ENCODE measurements at places on chromosomes 16 and 17. TPM values are rescaled to one million over a fixed set of nuclear protein-coding genes. Genes with fewer than 3 reads are reported as not detected.

The EMP2 gene
- 68.5 TPM for total RNA-seq

The FBXO39 gene
- total RNA-seq = 0.67 TPM

The EPN3 gene
- total RNA-seq = not detected

The DOC2A gene
- total RNA-seq = 0.28 TPM

The PRPSAP1 gene
- total RNA-seq = 34.8 TPM

The GCGR gene
- total RNA-seq = not detected

The DNAI2 gene
- not detected for total RNA-seq

The PRCD gene
- total RNA-seq = 1.6 TPM

The FOXL1 gene
- 7.5 TPM for total RNA-seq

The GPS2 gene
- 47.9 TPM for total RNA-seq

The RPRML gene
- total RNA-seq = not detected

The ETV4 gene
- total RNA-seq = 0.48 TPM

The FBXW10B gene
- total RNA-seq = 0.95 TPM

The C16orf86 gene
- 2.7 TPM for total RNA-seq

The GNG13 gene
- total RNA-seq = not detected

The PRR29 gene
- 0.69 TPM for total RNA-seq

The CMTM2 gene
- total RNA-seq = not detected

The ANKRD40CL gene
- total RNA-seq = not detected

The NKD1 gene
- 25.7 TPM for total RNA-seq

The STX1B gene
- total RNA-seq = 1.1 TPM

The PLA2G10 gene
- total RNA-seq = not detected

The LHX1 gene
- total RNA-seq = not detected

The SEPTIN1 gene
- 3.0 TPM for total RNA-seq

The ZFP3 gene
- total RNA-seq = 4.6 TPM

The SNAI3 gene
- total RNA-seq = 0.43 TPM

The ZNF48 gene
- total RNA-seq = 6.5 TPM

The ALDH3A1 gene
- not detected for total RNA-seq
